ENCODE measurements at places on chromosomes 16 and 17.

DNA sequence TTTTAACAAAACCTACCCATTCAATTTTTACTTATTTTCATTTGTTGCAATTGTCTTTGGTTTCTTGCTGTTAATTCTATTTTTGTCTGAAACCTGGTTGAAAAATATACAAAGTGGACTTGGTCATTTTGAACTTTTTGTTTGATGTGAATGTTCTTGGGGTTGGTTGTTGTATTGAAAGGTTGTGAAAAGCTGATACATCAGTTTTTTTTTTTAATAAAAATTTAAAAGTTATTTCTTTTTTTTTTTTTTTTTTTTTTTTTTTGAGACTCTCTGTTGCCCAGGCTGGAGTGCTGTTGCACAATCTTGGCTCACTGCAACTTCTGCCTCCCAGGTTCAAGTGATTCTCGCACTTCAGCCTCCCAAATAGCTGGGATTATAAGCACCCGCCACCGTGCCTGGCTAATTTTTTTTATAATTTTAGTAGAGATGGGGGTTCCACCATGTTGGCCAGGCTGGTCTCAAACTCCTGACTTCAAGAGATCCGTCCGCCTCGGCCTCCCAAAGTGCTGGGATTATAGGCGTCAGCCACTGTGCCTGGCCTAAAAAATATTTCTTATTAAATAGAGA lies 28.9 kb downstream of the WIPF2 start:
- no peak for DNase-seq

- no peak for DNase-seq
These were observed 161.4 kb downstream of the SDK2 start for GRCh38 chr17:73482894-73483293.

- DNase-seq, result no peak
These were observed 220.7 kb upstream of the KCNJ16 start for GRCh38 chr17:69854225-69854780.

DNA sequence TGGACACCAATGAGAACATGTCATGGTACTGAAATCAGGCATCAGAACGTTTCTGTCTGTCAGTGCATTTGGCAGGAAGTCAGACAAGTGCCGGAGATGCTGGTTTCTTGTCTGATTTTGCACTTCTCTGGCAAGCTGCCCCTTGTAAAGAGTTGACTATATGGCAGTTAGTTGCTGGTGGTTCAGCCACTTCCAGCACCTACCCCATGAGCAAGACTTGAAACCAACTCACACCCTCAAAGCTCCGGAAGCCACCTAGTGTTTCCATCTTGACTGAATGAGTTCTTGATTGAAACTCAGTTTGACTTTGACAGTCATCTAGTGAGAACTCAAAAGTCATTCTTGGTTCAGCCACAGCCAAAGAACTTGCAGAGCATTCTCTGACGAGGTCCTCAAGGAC lies 225.1 kb downstream of the SPECC1 start:
- no peak for DNase-seq

DNA sequence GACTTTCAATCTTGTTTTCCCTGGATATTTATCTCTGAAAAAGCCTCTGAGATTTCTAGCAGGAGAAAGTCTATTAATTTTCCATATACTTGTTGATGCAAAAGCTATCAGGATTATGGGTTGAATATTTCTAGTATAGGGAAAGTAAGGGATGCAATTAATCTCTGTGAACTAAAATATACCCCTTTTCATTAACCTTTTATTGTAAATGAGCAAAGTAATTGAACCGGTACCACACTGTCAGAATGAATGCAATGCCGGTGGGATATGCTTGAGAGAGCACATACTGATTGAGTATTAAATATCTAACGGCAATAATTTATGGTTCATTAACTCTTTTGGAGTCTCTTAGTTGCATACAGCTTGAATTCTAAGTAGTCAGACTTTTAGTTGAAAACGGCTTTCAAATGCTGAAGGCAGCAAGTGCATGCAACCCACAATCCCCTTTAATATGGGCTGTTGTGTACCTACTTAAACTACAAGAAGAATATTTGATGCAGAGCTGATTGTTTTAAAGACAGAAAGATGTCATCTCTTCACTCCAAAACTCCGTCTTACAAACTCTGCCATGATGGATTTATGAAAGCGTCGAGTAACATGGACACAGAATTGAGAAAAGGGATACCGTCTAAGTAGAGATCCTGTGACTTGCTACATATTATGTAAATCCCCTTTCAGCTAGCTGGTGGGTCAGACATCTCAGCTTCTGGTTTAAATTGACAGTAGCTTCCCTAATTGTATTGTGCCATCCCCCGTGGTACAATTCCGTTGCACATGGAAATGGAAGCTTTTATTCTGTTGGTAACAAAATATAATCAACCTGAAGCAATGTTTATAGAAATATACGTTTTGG lies 141.3 kb upstream of the CDH8 start:
- no peak for DNase-seq

- no peak for DNase-seq
These were observed 7.4 kb downstream of the FAM171A2 start for GRCh38 chr17:44356241-44356640.

DNA sequence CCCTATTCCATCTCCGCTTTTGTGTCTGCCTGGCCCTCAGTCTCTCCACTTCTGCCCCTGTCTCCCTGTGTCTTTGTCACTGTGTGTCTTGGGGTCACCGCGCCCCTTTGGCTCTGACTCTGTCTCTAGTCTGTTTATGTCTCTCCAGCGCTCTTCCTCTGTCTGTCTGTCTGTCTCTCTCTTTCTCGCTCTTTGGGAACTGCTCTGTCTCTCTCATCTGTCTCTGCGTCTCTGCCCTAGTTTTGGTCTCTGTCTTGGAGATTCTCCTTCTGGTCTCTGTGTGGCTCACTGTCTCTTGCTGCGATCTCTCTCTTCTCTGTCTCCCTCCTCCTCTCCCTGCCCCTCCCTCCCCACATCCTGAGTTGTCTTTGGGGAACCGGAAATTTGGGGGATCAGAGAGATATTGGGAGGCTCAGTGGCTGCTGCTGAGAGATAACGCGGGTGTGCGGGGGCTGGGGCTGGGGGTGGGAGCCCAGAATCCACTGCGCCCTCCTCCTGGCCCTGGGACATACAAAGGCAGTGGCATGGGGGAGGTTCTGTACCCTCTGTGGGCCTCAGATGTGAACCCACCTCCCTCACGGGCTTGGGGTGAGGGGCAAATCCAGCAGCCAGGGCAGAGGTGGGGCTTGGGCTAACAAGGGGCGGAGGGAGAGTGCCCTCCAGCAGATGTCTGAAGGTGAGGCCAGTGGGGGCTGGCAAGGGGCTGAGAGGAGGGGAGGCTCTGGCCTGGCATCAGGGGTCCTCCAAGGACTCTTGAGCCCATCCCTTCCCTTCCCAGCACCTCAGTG lies 24.4 kb downstream of the LAT start:
- DNase-seq, result no peak

GRCh38 chr17:41697122-41697962 lies 8.7 kb downstream of the EIF1 start:
- DNase-seq, result no peak

DNA sequence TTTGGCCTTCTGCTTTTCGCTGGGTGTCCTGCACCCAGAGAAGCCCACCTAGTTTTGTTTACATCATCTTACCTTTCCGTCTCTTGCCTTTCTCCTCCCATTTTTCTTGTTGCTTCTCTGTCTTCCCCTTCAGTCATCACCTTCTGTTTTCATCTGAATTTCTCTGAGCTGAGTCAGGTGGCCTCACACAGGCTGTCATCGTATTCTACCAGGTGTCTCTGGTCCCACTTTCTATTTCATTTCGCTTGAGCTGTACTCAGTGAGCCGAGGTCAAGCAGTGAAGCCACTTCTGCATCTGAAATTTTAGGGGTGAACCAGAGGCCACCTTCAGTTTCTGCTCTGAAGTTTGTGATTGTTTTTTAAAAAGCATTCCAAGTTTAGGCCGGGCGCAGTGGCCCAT lies 9.7 kb downstream of the CRAMP1 start:
- no peak for DNase-seq

DNA sequence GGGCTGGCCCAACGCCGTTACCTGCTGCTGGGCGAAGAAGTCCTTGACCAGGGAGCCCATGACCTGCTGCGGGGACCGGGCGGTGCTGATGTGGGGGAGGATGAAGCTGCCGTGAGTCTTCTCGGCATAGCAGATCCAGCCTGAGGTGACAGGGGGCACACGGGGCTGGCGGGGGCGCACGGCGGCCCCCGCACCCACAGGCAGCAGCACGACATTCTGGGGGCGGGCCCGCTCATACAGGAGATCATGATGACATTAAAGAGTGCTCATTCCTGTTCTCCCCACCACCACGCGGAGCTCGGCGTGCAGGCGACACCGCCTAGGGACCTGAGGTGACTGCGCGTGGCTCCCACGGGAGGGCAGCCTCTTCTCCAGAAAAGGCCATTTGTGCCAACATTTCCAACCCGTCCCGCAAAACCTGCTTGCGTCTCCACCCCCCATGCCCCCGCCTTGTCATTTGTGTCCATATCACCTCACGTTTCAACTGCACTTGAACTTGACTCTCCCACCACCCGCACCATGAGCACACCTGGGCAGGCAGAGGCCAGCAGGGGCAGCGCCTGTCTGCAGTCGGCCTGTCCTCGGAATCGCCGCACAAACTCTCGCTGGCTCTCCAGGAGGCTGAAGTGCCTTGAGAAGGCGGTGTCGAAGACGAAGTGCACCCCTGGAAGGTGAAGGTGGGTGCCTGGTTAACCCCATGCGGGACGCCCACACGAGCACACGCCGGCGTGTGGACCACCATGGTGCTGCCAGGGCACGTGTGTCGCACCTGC lies 6.4 kb downstream of the CIAO3 start:
- DNase-seq, result no peak

GRCh38 chr16:66083171-66083570 lies 283.3 kb upstream of the CDH5 start:
- DNase-seq, result no peak

DNA sequence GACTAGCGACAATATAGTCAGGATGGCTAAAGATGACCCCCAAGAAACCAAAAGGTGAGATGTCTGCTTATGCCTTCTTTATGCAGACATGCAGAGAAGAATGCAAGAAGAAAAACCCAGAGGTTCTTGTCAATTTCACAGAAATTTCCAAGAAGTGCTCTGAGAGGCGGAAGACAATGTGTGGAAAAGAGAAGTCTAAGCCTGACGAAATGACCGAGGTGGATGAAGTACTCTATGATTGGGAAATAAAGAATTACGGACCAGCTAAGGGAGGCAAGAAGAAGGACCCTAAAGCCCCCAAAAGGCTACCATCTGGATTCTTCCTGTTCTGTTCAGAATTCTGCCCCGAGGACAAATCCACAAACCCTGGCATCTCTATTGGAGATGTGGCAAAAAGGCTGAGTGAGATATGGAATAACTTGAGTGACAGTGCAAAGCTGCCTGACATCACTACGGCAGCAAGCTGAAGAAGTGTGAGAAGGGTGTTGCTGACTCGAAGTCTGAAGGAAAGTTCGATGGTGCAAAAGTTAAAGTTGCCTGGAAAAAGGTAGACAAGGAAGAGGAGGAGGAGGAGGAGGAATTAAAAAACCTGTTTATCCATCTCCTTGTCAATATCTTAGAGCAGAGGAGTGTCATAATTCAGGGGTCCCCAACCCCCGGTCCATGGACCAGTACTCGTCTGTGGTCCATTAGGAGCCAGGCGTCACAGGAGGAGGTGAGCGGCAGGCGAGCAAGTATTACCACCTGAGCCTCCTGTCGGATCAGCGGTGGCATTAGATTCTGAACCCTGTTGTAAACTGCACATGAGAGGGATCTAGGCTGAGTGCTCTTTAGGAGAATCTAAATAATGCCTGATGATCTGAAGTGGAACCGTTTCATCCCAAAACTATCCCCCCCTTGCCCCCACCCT lies 25.1 kb upstream of the ADGRG1 start:
- no peak for DNase-seq

- no peak for DNase-seq
These were observed 47.2 kb downstream of the ANKRD11 start for GRCh38 chr16:89442990-89443726.

- no peak for DNase-seq
These were observed 805 bp upstream of the ORAI3 start for GRCh38 chr16:30947859-30948666.

DNA sequence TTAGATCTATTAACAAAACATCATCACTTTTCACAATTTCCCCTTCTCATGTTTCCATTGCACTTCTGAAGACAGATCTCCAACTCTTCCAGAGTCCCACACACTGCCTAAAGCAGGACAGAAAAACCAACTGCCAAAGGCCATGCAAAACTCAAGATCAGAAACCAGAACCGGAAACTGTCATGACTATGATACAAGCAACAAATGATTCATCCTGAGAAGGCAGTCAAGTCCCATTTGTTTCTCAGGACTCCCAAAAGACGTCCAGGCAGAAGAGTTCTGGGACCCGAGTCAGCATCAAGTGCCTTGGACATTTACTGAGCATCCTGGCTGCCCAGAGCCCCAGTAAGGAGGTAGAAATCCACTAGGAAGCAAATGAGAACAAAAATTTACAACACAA lies 38.8 kb downstream of the ERN1 start:
- DNase-seq, result no peak

GRCh38 chr16:67015313-67015731 lies 13.6 kb upstream of the CBFB start:
- no peak for DNase-seq

DNA sequence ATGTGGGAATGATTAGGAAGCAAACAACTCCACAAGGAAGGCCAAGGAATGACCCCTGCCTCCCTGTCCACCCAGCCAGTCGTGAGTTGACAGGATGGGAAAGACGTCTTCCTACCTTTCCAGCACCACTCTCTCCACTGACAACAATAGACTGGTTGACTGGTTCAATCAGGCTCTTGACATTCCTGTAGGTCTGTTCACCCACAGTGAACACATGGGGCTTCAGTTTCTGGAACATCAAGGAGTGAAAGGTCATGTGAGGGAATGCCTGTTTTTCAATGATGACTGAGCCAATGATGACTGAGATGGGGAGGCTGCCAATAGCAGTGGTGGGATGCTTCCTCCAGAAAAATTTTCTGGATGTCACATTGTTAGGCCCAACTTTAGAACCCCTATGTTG lies 9.6 kb downstream of the MYO19 start:
- DNase-seq, result no peak

DNA sequence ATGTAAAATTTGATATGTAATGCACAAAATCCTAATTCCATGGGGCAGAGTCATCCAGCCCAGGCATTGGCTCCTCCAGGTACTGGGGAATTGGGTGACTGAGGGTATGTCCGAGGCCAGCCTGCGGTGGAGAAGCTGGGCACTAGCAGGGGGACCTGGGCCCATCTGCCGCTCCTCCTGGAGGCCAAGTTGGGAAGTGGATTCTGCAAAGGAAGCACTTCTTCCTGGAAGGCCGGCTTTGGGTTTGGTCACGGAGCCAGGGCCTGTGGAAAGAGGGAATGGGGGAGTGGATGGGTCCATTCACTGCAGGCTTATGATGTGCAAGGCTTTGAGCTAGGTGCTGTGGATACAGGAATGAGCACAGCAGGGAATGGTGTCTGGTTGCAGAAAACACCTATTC lies 85.8 kb downstream of the GNAO1 start:
- DNase-seq, result no peak

DNA sequence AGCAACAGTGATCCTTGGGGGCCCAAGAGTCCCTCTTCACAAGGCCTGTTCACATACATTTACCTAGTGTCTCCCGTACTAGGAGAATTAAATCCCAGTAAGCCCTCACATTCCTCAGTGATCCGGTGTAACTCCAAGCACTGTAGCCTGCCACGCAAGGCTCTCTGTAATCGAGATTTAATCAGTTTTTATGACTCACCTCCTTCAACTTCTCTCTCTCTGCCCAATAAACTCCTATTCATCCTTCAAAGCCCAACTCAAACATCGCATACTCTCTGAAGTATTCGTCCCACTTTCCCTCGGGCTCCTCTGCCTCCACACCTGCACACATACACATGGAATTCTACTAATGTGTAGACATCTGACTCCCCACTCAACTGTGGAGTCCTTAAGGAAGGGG lies 141.8 kb downstream of the CMIP start:
- no peak for DNase-seq

Measured in activated CD8-positive, alpha-beta memory T cell treated with anti-CD3 and anti-CD28 coated beads for 4 hours (primary cell).